ENCODE measurements at places on chromosomes 7 and 10. TPM values are rescaled to one million over a fixed set of nuclear protein-coding genes. Genes with fewer than 3 reads are reported as not detected.

The PRKAR2B gene
- 0.07 TPM for total RNA-seq

The INA gene
- total RNA-seq = 3.7 TPM

The FGF8 gene
- not detected for total RNA-seq

The CNPY1 gene
- total RNA-seq = not detected

The PRSS37 gene
- not detected for total RNA-seq
